ENCODE measurements at places on chromosomes 11 and 22.

DNA sequence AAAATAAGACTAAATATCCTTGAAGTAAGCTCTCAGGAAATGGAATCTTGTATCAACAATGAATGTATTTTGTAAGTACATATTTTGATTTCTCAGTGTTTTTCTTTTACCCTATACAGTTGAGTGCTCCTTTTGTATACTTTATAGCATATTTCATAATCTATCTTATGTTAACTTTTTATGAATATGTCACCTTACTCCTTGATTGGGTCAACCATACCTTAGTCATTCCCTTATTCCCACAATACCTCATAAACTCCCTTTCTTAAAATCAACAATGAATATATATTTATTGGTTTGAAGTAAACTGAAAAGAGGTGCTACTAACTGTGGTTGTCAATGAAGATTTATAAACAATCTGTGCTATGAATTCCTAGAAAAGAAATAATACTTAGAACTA is 686.2 kb downstream of the METTL15 start:
- no peak for DNase-seq

- DNase-seq, result peak; percentile 71
These were observed 46.4 kb downstream of the MORC2 start for GRCh38 chr22:30922151-30922611.

GRCh38 chr22:48554893-48555572 is 1272.6 kb downstream of the BRD1 start:
- DNase-seq, result no peak

DNA sequence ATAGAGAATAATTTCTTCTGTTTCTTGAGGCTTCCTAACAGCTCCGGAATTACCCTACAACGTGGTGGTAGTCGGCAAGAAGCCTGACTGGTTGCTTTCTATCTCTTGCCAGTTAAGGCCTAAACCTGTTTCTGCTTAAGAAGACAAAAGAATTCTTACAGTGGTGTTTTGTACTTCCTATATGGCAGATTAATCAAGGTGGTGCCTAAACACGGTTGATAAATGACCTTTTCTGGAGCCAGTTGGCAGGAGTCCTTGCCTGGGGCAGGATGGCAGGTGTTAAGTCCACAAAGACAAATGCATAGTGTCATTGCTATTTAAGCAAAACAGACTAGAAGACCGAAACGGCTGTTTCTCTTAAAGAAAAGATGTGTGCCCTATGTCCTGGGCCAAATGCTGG is 9.9 kb downstream of the GVQW3 start:
- no peak for DNase-seq

DNA sequence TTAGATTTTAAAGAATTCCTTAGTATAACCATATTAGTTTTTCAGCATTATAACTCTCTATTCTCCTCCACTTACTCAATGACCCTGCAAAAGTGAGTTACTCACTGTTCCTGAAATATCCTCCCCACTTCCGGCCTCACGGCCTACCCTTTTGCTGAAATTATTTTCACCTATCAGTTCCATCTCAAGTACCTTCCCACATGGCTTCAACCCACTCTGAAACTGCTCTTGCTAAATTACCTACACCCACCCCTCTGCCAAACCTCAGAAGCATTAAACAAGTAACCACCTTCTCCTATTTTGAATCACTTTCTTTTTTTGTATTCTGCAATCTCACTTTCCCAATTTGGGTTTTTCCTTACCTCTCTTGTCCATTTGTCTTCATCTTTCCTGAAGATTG is 37.7 kb downstream of the OR5P2 start:
- DNase-seq, result no peak

- DNase-seq, result no peak
These were observed 1.9 kb downstream of the SLCO2B1 start for GRCh38 chr11:75152651-75153427.

DNA sequence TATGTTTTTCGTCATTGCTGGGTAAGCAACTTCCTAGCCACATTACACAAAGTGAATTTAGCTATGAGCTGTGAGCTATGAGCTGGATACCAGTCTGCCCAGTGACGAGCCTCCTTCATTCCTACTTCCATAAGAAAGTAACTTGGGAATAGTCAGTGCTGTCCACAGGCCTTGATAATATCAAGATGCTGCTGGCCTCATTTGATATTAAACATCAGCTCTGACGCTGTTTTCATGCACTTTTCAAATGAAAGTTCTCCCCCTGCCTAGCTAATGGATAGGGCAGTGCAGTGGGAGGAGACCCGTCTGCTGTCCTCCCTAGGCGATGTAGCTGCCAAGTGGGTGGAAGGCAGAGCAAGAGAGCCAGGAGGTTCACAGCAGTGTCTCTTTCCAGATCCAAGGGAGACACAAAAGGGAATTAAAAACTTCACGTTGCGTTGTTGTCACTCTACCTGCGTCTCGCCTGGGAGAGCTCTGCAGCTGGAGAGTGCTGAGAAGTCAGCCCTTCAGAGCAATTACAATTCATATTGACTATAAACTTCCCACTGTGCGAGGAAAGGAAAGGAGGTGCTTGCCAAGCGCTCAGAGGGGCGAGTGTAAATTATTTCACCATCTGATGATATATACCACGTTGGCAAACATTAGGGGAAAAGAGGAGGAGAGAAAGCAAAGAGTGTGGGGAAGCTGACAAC is 861.4 kb downstream of the NTM start:
- DNase-seq, result no peak

DNA sequence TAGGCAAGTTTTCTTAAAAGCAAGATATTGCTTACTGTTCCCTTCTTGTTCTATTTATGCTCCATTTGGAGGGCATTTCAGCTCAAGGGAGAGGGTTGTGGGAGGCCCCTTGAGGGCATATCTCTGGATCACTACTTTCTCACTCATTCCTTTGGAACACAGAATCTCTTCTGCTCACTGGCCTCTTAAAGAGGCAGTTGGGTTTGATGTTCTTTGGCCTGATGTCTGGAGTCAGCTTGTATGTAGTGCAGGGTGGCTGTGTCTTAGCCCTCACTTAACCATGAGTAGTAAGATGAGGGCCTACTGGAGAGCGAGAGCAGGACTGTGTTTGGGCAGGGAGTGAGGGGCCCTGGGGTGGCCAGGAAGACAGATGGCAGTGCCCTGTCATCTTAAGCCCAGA is 3.6 kb downstream of the INCENP start:
- DNase-seq, result no peak

DNA sequence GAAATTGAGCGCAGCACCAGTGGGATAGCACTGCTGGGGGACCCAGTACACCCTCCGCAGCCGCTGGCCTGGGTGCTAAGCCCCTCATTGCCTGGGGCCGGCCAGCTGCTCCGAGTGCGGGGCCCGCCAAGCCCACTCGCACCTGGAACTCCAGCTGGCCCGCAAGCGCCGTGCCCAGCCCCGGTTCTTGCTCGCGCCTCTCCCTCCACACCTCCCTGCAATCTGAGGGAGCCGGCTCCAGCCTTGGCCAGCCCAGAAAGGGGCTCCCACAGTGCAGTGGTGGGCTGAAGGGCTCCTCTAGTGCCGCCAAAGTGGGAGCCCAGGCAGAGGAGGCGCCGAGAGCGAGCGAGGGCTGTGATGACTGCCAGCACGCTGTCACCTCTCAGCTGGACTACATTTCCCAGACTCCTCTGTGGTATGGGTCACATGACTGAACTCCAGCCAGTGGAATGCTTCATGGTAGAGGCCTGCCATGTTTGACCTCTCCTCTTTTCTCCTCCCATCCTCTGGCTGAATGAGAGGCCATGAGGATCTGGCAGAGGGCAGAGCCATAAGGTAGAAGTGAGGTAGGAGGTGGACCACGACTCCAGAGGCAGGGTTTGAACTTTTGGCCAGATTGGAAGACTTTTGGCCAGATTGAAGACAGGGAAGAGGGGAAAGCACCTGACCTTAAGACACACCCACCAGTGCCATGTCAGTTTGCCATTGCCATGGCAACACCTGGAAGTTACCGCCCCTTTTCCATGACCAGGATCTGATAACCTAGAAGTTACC is 6.2 kb downstream of the MRGPRD start:
- DNase-seq, result no peak
